ENCODE measurements at places on chromosomes 2 and 18. TPM values are rescaled to one million over a fixed set of nuclear protein-coding genes. Genes with fewer than 3 reads are reported as not detected.

The ONECUT2 gene
- total RNA-seq: 0.89 TPM

The POMC gene
- total RNA-seq: 4.4 TPM

GRCh38 chr2:29920631-29921559 is 491 bp downstream of the ALK start:
- DNase-seq: no peak

DNA sequence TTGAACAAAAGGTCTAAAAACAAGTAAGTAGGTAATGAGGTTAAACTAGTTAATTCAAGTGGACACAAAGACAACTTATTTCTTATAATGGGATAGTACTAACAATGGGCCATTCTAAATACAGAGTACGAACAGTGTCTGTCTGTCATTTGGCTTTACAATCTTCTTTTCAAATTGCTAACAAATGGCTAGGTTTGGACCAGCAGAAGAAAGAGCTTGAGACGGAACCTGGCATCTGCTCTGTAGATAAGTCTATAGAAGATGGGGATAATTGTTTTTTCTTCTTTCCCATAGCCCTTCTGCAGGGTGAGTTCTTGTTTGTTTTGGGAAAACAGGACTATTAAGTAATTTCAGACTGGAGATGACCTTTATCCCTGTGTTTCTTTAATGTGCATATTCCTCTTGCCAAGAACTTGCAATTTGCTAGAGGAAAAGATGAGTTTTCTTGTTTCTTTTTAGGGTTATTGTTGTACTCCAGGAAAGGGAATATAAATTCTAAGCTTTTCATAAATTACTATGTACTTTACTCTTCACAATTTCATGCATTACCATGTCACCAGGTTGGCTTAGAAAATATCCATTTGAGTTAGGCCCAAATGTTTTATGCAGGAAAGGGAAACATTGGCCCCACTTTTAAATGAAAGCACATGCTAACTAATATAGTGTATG is 500.5 kb upstream of the SYT4 start:
- DNase-seq: no peak

DNA sequence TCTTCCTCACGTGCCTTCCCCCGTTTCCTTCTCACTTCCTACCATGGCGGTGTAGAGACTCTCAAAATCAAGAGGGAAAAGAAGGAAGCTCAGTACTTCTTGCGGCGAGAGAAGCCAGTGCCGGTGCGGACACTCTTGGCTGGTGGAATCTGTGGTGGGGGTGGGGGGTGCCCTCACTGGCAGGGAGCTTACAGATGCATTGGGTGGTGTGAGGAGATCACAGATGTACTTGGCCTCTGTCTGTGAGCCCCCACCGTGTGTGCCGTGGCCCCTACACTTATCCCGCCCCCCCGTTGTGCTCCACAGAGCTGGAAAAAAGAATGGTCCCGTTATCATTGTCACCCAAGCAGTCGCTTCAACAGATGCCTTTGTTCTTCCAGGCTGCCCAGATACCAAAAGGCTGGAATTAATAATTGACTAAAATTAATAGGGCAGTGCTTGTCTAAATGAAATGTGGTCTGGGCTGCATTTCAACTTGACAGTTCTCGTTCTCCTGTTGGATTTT is 79.8 kb downstream of the VAPA start:
- DNase-seq: no peak

DNA sequence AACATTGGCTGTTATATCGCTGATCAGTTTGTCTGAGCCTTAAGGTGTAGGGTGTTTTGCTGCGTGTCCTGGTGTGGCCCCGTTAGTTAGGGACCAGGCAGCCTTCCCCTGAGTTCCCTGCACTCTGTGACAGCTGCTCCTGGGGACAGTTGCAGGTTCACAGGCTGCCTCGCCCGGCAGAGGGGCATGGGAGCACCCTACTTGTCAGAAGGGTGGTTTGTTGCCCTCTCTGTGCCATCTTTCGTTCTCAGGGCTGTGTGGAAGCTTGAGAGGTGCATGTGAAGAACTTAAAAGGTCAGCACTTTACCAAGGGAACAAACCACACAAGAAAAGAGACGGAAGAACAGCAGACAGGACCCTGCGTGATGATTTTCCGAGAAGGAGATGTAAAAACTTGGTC is 159.6 kb downstream of the LDLRAD4 start:
- DNase-seq: no peak

DNA sequence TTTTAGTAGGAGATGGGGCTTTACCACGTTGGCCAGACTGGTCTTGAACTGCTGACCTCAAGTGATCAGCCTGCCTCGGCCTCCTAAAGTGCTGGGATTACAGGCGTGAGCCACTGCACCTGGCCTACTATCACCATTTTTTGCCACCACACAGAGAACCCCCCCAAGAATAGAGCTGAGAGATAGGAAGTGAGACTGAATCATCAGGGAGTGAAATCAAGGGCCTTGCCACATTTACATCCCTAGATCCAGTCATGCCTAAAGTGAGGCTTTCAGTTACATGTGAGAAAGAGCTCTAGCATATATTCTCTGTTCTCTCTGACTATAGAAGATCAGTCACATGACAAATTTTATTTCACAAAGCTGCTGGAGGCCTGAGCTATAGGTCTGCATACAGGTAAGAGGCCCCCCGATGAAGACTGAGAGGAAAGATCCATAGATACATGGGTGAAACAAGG is 28.0 kb upstream of the KCMF1 start:
- DNase-seq: no peak

Data from H7 (cell line).